Stomach (tissue), 19 donors: ENCODE measurements at places on chromosomes 4 and X. TPM values are rescaled to one million over a fixed set of nuclear protein-coding genes. Genes with fewer than 3 reads are reported as not detected.

The PRR27 gene
- total RNA-seq, result not detected

The TACC3 gene
- total RNA-seq, result 35.6 TPM

The SPANXC gene
- not detected for total RNA-seq

The TMPRSS11E gene
- total RNA-seq, result not detected

The JCHAIN gene
- total RNA-seq, result 22.0 TPM

The EXOC1 gene
- 29.6 TPM for total RNA-seq

The SYNPO2 gene
- 644 TPM for total RNA-seq

The STARD8 gene
- 5.9 TPM for total RNA-seq

The EFHC2 gene
- total RNA-seq, result not detected

The MAGT1 gene
- 16.1 TPM for total RNA-seq

The EDA2R gene
- 1.2 TPM for total RNA-seq

GRCh38 chr4:7068883-7069282, 1.0 kb upstream of the GRPEL1 start:
- peaks cover 3% of the 10 kb centered on the region for H3K36me3 ChIP-seq
- H3K27ac ChIP-seq, result peak overlapping the region; percentile 21
- H3K4me1 ChIP-seq, result peaks cover 23% of the 10 kb centered on the region
- H3K4me3 ChIP-seq, result peak overlapping the region; percentile 97
- H3K27me3 ChIP-seq, result no peaks in the 10 kb centered on the region

GRCh38 chr4:53916431-53916889, 147.9 kb downstream of the CHIC2 start:
- no peaks in the 10 kb centered on the region for H3K27me3 ChIP-seq
- no peaks in the 10 kb centered on the region for H3K36me3 ChIP-seq
- H3K4me1 ChIP-seq, result no peaks in the 10 kb centered on the region
- H3K27ac ChIP-seq, result no peak overlapping the region
- DNase-seq, result no peak

GRCh38 chr4:173565281-173565680, 35.3 kb upstream of the HAND2 start:
- no peaks in the 10 kb centered on the region for H3K27me3 ChIP-seq
- no peaks in the 10 kb centered on the region for H3K36me3 ChIP-seq
- DNase-seq, result no peak
- H3K4me1 ChIP-seq, result no peaks in the 10 kb centered on the region

- H3K36me3 ChIP-seq, result no peaks in the 10 kb centered on the region
- no peak for DNase-seq
Observed at GRCh38 chr4:180398564-180398963, 1844.6 kb upstream of the TENM3 start.

DNA sequence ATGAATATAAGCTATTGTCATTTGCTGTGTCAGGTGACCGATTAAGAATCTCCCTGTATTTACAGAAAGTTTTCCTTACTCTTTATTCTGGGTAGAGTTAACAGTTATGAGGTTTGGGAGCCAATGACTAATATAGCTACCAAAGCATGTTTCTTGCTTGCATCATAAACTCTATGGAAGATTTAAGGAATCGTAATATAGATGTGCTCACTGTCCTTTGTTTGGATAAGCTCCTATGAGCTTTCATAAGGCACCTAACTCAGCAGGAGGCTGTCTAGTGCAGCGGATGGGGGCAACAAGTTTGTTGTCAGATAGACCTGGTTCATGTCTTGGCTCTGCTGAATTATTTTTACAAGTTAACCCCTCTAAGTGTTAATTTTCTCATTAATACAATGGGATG, 75.0 kb upstream of the PAQR3 start:
- no peak for DNase-seq
- no peaks in the 10 kb centered on the region for H3K4me1 ChIP-seq
- H3K4me3 ChIP-seq, result no peak overlapping the region
- H3K27ac ChIP-seq, result no peak overlapping the region
- H3K36me3 ChIP-seq, result no peaks in the 10 kb centered on the region
- H3K27me3 ChIP-seq, result no peaks in the 10 kb centered on the region

DNA sequence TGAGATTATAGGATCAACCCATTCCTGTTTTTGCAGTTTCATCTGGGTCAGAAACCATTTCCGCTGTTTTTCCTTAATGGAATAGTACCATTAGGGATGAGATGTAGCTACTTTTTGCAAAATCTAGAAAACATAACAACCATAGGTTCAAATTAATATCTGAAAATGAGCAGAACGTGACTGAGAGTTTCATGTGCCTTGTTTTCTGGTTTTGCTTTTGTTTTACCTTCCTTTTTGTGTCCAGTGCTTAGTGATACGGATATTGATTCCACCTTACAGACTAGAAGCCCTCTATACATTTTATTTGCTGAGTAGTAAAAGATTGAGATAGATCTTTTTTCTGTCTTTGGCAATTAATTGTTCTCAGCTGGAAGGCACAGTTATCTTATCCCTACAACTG, 46.5 kb downstream of the SNX25 start:
- peak overlapping the region; percentile 31 for H3K27ac ChIP-seq
- no peak overlapping the region for H3K4me3 ChIP-seq
- H3K27me3 ChIP-seq, result no peaks in the 10 kb centered on the region
- H3K36me3 ChIP-seq, result no peaks in the 10 kb centered on the region
- peaks cover 23% of the 10 kb centered on the region for H3K4me1 ChIP-seq

GRCh38 chr4:15238720-15239119, 189.1 kb upstream of the C1QTNF7 start:
- peak; percentile 63 for DNase-seq
- peaks cover 16% of the 10 kb centered on the region for H3K4me1 ChIP-seq
- H3K27ac ChIP-seq, result no peak overlapping the region
- no peak overlapping the region for H3K4me3 ChIP-seq
- H3K27me3 ChIP-seq, result no peaks in the 10 kb centered on the region
- no peaks in the 10 kb centered on the region for H3K36me3 ChIP-seq

DNA sequence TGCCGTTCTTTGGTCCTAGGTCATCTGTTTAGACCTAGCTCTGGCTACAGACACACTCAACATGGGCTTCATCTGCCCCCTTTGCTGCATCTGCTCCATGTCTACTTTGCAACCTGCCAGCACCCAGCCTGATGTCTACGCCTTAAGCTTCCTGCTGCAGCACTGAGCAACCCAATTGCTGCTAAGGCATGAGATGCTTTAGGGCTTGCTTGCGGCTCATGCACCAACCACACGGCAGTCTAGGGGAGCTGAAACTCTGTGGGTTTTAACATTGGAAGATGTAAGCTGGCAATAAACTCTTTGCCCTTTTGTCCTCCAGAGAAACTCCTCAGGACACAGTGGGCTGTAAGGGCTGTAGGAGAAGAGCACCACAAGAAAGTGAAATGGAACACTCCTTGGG, 11.7 kb upstream of the CLNK start:
- H3K27me3 ChIP-seq, result no peaks in the 10 kb centered on the region
- H3K27ac ChIP-seq, result no peak overlapping the region
- DNase-seq, result no peak

GRCh38 chr4:172055046-172055445, 241.8 kb downstream of the GALNTL6 start:
- H3K4me1 ChIP-seq, result no peaks in the 10 kb centered on the region
- H3K4me3 ChIP-seq, result no peak overlapping the region
- no peak overlapping the region for H3K27ac ChIP-seq
- DNase-seq, result no peak
- H3K36me3 ChIP-seq, result no peaks in the 10 kb centered on the region

GRCh38 chr4:138663883-138664282, 351.7 kb upstream of the NOCT start:
- no peaks in the 10 kb centered on the region for H3K4me1 ChIP-seq
- no peak for DNase-seq
- H3K4me3 ChIP-seq, result no peak overlapping the region
- no peaks in the 10 kb centered on the region for H3K27me3 ChIP-seq
- H3K36me3 ChIP-seq, result no peaks in the 10 kb centered on the region

- no peaks in the 10 kb centered on the region for H3K4me1 ChIP-seq
- H3K27me3 ChIP-seq, result no peaks in the 10 kb centered on the region
- no peak overlapping the region for H3K27ac ChIP-seq
- no peaks in the 10 kb centered on the region for H3K36me3 ChIP-seq
- DNase-seq, result no peak
Observed at GRCh38 chr4:78131403-78131802, 74.3 kb downstream of the FRAS1 start.

DNA sequence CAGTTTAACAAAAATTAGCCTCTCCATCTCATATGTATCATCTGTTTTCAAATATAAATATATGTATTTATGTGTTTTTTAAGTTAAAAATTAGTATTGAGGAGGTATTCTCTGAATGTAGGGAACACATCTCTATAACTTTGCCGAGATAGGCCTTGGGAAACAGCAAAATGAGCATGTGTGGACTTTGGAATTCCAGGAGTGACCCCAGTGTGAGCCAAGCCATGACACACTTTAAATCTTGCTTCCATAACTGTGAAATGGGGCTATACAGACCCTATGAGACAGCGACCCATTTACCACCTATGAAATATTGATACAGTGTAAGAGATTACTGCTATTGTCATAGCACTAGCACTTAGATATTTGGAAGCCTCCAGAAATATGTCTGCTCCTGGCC, 58.8 kb downstream of the FRMPD4 start:
- H3K36me3 ChIP-seq, result no peaks in the 10 kb centered on the region
- no peaks in the 10 kb centered on the region for H3K4me1 ChIP-seq
- DNase-seq, result no peak
- H3K27ac ChIP-seq, result no peak overlapping the region

GRCh38 chrX:119467842-119468550, at the start of gene SLC25A5:
SLC25A5 (plus strand) TSS chrX:119468444; CDS start chrX:119468516, 72 bp downstream.
- H3K4me1 ChIP-seq, result no peaks in the 10 kb centered on the region
- DNase-seq, result peak; percentile 95
- H3K27me3 ChIP-seq, result no peaks in the 10 kb centered on the region
- peak within 1 kb of the TSS; percentile 68 for H3K4me3 ChIP-seq

GRCh38 chrX:152917656-152918579, 20.1 kb downstream of the ZNF185 start:
- H3K27ac ChIP-seq, result no peak overlapping the region
- H3K27me3 ChIP-seq, result no peaks in the 10 kb centered on the region
- H3K4me3 ChIP-seq, result no peak overlapping the region
- no peaks in the 10 kb centered on the region for H3K36me3 ChIP-seq

DNA sequence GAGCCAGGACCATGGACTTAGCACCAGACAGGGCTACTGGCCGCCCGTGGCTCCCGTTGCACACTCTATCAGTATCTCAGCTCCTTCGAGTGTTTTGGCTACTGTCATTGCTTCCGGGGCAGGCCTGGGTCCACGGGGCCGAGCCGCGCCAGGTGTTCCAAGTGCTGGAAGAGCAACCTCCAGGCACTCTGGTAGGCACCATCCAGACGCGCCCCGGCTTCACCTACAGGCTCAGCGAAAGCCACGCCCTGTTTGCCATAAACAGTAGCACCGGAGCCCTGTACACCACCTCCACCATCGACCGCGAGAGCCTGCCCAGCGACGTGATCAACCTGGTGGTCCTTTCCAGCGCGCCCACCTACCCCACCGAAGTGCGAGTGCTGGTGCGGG, 1.6 kb downstream of the FAT4 start:
- peak overlapping the region; percentile 80 for H3K4me3 ChIP-seq
- DNase-seq, result peak; percentile 41
- peaks cover 14% of the 10 kb centered on the region for H3K4me1 ChIP-seq
- peak overlapping the region; percentile 84 for H3K27ac ChIP-seq
- H3K27me3 ChIP-seq, result peaks cover 41% of the 10 kb centered on the region
- H3K36me3 ChIP-seq, result no peaks in the 10 kb centered on the region

DNA sequence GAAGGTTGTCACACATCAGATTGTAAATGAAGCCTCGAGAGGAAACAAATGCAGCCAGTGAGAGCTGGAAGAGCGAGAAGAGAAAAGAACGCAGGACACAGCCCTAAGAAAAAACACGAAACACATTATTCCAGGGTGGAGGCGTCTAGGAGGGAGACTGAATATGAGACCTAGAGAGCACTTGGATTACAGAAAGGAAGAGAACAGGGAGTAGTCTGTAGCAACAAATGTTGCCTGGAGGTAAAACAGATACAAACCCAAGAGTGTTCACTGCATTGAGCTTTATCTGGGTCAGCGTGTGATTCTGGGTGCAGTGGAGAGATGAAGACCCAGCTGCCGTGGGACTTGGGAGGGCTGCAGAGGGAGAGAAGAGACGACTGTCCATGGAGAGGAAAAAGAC, 50.1 kb upstream of the SETD7 start:
- no peaks in the 10 kb centered on the region for H3K27me3 ChIP-seq
- no peak overlapping the region for H3K4me3 ChIP-seq
- H3K36me3 ChIP-seq, result no peaks in the 10 kb centered on the region

DNA sequence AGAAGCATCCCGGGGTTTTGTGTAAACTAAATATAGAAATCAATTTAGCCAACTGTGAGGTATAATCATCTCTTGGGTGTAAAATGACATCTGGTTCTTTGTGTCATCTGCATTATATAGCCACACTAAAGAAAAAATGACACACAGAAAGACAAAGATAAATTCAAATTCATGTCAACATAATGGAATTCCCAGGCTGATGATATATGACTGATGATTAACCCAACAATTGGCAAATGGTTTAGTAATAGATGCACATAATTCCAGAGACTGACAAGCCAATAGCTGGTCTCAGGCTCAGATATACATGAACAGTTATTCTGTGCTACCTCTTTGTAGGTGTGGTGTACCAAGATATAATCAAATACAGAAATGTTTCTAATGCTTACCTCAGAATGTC, 375.4 kb upstream of the PITX2 start:
- H3K4me1 ChIP-seq, result no peaks in the 10 kb centered on the region
- H3K27me3 ChIP-seq, result no peaks in the 10 kb centered on the region
- H3K27ac ChIP-seq, result no peak overlapping the region
